ENCODE measurements at places on chromosomes 4 and X. TPM values are rescaled to one million over a fixed set of nuclear protein-coding genes. Genes with fewer than 3 reads are reported as not detected.

The GPC3 gene
- 4.9 TPM for total RNA-seq

The NUDT6 gene
- 9.2 TPM for total RNA-seq

The ZFX gene
- total RNA-seq, result 75.0 TPM

The ARMCX2 gene
- 57.8 TPM for total RNA-seq

The CSN1S1 gene
- not detected for total RNA-seq

The XAGE1A gene
- total RNA-seq, result not detected

The CLDN22 gene
- total RNA-seq, result not detected

The ARX gene
- not detected for total RNA-seq

The PABPC1L2A gene
- not detected for total RNA-seq

The EDA gene
- total RNA-seq, result 4.8 TPM

The SOWAHB gene
- 14.3 TPM for total RNA-seq

The REELD1 gene
- 1.2 TPM for total RNA-seq

The FAM149A gene
- total RNA-seq, result 40.5 TPM

The KIT gene
- total RNA-seq, result 21.0 TPM

The TCEAL3 gene
- 49.1 TPM for total RNA-seq

DNA sequence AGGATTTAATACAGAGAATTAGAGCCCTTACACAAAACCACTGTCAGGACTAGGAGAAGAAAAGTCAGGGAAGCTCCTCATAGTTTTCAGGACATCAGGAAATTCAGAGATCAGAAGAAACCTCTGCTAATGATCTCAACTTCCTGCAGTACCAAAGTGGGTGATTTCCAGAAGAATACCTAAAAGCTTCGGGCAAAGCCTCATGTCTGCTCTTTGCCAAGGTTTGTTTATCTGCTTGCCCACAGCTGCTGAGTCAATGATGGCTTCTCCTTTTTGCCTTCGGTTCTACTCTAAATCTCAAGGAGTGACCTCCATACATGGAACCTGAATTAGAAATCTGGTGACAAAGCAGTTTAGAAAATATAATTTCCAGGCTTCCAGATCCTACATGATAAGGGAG lies 68.4 kb downstream of the USP38 start:
- no peak for DNase-seq

DNA sequence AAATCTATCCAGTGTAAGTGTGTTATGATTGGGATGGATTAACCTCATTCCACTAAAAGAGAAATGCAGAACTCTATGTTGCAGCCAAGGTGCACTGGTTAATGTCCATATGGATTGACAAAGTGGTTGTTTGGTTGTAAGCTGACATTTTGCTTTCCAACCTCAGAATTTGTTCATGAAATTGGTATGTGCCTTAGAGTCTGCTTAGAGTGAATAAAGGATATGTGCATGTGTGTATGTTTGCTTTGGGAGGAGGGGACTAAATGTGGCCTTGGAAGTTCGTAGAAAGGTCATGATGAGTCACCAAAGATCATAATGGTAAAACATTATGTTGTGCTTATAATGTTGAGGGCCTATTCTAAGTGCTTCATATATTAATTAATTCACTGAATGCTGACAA lies 44.1 kb upstream of the MBNL3 start:
- DNase-seq, result no peak

- DNase-seq, result peak; percentile 47
Observed at GRCh38 chr4:48131736-48132135, 2.3 kb downstream of the TXK start.

GRCh38 chr4:176217510-176217909 lies 22.1 kb upstream of the SPATA4 start:
- no peak for DNase-seq

GRCh38 chrX:8879750-8880149 lies 78.6 kb upstream of the FAM9A start:
- DNase-seq, result no peak

- DNase-seq, result no peak
Observed at GRCh38 chrX:34509394-34509793, 147.7 kb downstream of the TMEM47 start.

GRCh38 chr4:174408841-174409552 lies 113.3 kb downstream of the HPGD start:
- no peak for DNase-seq

GRCh38 chr4:56286763-56287162 lies 100.5 kb downstream of the AASDH start:
- DNase-seq, result no peak

- DNase-seq, result no peak
Observed at GRCh38 chr4:27398631-27399310, 538.1 kb downstream of the STIM2 start.

GRCh38 chr4:108337923-108338322 lies 169.2 kb upstream of the LEF1 start:
- no peak for DNase-seq

- no peak for DNase-seq
Observed at GRCh38 chr4:96599752-96600151, 759.9 kb downstream of the PDHA2 start.

DNA sequence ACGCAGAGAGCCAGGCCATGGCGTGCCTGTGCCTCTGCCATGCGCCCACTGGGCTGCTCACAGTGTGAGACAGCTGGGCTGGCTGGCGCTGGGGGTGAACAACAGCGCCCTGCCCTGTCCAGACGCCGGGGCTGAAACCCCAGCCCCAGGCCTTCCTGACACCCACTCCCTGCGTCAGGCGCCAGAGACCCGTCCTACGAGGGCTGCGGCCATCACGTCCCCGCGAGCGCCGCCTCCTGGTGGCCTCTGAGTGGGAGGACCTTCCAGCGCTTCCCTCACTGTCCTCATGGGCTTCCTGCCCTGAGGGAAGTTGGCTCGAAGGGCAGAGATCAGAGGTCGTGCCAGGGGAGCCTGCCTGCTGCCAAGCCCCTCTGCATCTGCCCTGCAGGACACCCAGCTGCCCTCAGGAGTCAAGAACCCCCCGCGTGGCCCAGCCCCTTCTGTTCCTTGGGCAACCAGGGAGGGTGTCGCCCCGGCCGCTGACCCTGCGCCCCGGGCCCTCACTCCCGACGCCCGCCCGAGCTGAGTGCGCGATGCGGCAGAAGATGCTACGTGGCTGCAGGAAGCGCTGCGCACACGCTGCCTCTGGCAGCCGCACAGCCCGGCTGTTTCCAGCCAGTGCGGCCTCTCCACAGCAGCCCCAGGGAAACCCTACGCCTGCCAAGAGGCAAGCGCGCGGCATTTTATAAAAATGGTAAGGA lies 16.2 kb downstream of the NELFA start:
- DNase-seq, result no peak

DNA sequence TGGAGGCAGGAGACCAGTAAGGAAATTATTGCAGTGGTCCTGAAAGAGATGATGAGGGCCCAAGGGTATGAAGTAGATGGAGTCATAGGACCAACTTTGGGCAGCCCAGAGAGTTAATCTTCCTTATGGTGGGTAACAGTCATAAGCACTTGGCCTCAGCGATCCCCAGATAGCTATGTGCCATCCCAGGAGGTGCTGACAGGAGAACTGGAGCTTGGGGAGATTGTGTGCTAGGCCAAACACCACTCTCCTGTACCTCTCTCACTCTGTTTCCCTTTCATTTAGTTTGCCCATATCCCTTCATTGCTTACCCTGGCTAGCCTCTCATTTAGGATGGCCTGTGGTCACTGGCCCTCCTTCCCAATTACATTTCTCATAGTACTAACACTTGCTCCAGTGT lies 60.0 kb downstream of the TMEM164 start:
- DNase-seq, result no peak

- no peak for DNase-seq
Observed at GRCh38 chr4:89745708-89746107, 91.3 kb downstream of the SNCA start.

DNA sequence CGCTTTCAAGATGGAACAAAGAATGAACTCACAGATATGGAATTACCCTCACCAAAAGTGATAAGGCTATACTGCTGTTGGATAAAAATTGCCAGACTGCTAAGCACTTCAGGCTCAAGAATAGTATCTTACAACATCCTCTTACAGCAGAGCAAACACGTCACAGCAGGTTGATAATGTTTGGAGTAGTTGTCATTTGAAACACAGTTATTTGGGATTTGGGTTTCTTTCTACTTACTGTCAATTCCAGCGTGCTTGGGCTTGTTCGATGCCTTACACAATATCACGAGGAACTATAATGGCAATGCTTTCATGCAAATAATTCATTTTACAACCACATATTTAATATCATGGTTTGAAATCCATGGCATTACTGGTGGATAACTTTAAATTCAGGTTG lies 1223.7 kb upstream of the AGA start:
- DNase-seq, result no peak

DNA sequence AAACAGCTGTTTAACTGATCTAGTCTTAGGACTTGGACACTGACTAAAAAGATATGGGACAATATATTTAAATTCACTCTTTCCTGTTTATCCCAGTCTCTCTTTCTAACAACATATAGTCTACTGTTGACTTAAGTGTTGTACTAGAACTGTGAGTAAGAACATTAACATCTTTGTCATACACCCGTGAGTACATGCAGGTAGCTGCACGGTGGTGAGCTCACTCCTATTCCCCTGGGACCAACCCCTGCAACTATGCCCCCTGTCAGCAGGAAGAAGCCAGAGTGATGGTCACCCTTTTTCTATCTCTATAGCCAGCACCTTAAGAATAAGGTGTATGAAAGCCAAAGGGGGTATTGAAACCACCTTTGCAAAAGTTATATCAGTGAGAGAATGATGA lies 17.6 kb downstream of the TBL1X start:
- no peak for DNase-seq

GRCh38 chrX:24305905-24306304 lies 8.0 kb downstream of the SUPT20HL2 start:
- no peak for DNase-seq

DNA sequence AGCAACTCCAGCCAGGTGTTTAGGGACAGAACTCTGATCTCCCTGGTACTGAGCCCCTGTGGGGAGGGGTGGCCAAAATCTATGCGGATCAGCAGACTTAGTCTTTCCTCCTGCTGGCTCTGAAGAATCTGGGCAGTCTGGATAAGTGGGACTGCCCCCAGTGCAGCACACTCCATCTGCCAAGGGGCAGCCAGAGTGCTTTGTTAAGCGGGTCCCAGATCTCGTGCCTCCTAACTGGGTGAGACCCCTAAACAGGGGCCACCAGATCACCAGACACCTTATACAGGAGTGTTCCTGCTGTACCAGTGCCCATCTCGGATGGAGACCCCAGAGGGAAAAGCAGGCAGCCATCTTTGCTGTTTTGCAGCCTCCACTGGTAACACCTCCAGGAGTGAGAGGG lies 81.5 kb upstream of the IL13RA2 start:
- DNase-seq, result no peak

GRCh38 chr4:90220459-90220858 lies 93.3 kb downstream of the CCSER1 start:
- DNase-seq, result no peak

DNA sequence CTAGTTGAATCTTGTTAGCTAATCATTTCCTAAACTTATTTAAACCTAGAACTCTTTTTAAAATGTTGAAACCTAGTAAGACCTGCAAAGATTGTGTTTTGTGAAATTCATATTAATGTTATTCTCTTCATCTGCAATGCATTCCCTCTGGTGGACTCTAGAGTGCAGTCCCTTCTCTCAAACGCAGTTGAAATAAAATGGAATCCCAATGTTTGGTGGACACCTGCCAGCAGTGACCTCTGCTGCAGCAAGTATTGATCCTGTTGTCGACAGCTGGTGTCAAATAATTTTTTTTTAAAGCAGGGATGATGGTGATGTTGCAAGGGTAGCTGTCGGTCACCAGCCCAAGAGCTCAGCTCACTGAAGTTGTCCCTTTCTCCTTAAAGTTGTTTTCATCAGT lies 492.0 kb downstream of the ZIC3 start:
- DNase-seq, result no peak

GRCh38 chrX:31449965-31450364 lies 378.1 kb upstream of the FTHL17 start:
- no peak for DNase-seq

GRCh38 chrX:131704136-131704695 lies 160.3 kb downstream of the OR13H1 start:
- DNase-seq, result peak; percentile 93

GRCh38 chr4:137343221-137343620 lies 189.1 kb downstream of the PCDH18 start:
- no peak for DNase-seq

GRCh38 chr4:54073271-54073880 lies 9.0 kb upstream of the CHIC2 start:
- DNase-seq, result no peak

- no peak for DNase-seq
Observed at GRCh38 chr4:53852343-53852742, 212.1 kb downstream of the CHIC2 start.

- DNase-seq, result no peak
Observed at GRCh38 chr4:123870216-123870876, 473.8 kb downstream of the SPRY1 start.

DNA sequence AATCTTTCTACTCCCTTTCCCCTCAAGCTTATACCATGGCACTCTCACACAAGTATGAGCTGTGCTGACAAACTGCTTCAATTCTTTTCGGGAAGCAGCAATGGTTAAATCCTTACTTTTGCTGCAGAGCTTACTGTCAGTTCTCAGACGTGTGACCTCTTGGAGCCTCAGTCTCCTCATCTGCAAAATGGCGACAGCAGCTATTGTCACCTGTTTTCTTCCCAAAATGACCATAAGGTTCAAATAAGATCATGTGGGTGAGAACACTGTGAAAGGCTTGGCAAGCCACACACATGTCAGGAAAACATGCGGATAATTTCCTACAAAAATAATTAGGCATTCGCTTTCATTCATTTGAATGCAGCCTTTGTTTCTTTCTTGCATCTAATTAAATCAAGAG lies 36.8 kb upstream of the IRF2 start:
- no peak for DNase-seq

DNA sequence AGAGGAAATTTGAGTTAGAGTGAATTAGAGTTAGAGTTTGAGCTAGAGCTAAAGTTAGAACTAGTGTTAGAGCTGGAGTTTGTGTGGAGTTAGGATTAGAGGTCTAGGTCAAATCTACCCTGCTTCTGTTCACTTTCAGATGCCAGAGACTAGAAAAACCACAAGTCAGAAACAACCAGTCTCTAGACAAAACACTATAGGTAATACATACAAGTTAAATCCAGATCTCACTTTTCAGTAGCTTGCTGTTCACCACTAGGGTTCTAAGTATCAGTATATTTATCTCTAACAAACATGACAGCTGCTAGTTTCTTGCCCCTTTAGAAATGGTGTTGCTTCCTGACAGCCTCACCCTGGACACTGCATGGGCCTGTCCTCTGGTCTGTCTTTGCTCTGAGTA lies 300.7 kb downstream of the ARAP2 start:
- DNase-seq, result no peak

DNA sequence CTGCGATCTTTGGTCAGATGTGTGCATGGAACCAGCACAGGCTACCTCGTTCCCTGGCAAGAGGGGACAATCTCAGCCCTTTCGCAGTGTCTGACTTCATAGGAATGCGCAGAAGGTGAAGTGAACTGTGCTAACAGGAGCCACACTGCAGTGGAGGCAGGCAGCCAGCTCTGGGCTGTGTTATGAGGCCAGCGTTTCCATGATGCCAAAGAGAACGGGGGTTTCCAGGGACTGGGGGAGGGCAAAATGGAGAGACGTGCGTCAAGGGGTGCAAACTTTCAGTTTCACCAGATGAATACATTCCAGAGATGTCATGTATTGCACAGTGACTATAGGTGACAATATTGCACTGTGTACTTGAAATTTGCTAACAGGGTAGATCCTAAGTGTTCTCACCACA lies 30.4 kb downstream of the CLDN34 start:
- DNase-seq, result no peak

Measured in ureter (tissue), 1 donor.